ENCODE measurements at places on chromosomes 7 and 10.

GRCh38 chr10:5147255-5147980, 37.5 kb downstream of the AKR1C8 start:
- no peak for DNase-seq

DNA sequence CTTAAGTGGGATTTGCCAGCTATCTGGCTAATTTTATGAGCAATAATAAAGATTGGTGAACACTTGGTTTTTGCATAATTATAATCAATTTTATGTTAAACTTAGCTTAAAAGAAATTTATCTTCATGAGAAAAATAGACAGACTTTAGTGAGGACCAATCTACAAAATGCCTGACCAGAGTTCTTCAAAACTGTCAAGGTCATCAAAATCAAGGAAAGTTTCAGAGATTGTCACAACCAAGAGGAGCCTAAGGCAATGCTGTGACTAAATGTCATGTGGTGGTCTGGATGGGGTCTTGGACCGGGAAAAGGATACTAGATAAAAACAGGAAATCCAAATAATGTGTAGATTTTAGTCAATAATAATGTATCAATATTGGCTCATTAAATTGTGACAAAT, 17.7 kb upstream of the FAM170B start:
- DNase-seq = no peak

- DNase-seq = peak; percentile 30
Measured at GRCh38 chr10:124992462-124993344, 50.8 kb downstream of the ZRANB1 start.

DNA sequence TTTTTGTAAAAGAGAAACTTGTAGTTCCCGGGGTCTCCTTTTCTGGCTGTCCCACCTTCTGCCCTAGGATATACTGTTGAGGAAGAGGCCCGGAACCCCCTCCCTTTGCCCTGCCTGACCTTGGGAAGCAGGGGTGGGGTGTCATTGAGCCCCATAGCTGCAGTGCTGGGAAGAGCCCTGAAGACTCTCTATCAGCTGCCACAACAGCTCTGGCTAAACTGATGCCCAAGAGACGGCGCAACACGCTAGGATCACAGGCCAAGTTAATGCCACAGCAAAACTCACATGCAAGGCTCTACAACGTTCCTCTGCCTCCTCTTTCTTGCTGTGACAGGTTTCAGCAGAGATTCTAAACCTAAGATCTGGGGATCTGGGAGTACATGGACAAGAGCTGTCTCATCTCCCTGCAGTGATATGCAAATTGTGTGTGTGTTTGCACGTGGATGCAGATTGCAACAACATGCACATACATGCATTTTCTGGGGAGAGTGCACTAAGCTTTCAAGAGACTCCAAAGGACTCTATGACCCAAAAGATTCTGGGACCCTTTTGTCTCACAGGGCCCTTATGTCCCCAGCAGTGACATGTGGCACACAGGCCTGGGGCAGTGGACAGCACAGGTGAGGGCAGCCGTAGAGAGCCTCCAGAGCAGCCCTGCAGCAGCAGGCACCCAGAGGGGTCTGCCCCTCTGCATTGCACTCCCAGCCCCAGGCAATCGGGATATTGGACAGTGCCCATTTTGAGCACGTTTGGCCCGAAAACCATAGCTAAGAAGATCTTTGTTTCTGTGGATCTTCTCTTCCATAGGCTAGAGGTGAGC, 2.5 kb downstream of the RASSF4 start:
- no peak for DNase-seq

- no peak for DNase-seq
Measured at GRCh38 chr7:38574086-38574485, 57.1 kb downstream of the AMPH start.

DNA sequence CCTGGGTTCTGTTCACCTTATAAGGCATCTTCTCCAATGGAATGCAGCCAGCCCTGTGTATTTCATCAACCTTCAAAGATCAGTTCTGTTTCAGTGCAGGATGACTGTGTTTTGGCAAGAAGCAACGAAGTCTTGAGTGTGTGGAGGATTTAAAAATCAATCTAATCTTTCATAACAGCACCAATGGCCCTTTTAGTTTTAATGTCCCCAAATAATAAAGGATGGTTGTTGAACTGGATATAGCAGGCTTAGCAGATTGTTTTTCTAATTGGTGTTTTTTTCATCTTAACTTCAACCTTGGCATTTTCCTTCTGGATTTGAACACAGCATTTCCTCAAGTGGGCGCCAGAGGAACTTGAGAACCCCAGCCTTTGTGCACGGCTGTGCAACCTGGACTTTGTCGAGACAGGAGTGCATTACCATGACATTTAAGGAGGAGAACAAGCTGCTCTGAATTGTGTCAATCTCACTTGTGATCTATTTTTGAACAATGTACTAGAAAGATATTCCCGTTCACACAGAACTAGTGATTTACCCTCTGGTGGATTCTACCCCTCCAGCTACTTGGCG, 313.3 kb upstream of the AKR1E2 start:
- DNase-seq = no peak

DNA sequence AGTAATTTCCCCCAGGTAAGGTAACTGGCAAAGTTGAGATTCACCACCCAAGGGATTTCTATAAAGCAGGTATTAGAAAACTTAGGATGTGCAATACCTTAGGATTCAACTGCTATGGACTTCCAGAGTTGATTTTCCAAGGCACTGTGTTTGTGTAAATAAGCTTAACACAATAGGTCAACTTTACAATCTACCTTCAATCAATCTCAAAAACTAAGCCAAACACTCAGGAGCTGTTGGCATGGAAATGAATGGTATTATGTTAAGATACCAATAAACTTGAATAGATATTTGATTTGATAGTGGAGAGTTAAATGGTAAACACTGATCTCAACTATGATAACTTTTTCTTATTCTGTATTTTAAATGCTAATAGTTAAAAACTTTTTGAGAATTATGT, 762 bp upstream of the SEMA3E start:
- DNase-seq = no peak

GRCh38 chr7:150903606-150904005, 51.3 kb downstream of the AOC1 start:
- DNase-seq = no peak

DNA sequence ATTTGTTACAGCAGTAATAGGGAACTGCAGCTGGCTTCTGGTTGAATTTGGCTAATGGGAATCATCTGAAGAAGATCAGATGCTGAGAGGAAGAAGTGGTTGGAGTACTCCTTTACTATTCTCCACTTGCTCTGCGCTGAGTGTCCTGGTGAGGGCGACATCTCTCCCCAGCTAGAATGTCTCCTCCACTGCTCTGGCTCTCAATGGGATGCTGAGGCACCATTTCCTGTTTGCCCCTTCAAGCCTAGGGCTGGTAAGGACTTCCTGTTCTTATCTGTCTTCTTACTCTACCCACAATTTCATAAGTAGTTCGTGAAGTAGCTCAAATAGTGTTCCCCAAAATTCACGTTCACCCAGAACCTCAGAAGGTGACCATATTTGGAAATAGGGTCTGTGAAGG, 43.2 kb upstream of the TES start:
- DNase-seq = peak; percentile 11

- no peak for DNase-seq
Measured at GRCh38 chr10:86194684-86195083, 171.9 kb downstream of the GRID1 start.

DNA sequence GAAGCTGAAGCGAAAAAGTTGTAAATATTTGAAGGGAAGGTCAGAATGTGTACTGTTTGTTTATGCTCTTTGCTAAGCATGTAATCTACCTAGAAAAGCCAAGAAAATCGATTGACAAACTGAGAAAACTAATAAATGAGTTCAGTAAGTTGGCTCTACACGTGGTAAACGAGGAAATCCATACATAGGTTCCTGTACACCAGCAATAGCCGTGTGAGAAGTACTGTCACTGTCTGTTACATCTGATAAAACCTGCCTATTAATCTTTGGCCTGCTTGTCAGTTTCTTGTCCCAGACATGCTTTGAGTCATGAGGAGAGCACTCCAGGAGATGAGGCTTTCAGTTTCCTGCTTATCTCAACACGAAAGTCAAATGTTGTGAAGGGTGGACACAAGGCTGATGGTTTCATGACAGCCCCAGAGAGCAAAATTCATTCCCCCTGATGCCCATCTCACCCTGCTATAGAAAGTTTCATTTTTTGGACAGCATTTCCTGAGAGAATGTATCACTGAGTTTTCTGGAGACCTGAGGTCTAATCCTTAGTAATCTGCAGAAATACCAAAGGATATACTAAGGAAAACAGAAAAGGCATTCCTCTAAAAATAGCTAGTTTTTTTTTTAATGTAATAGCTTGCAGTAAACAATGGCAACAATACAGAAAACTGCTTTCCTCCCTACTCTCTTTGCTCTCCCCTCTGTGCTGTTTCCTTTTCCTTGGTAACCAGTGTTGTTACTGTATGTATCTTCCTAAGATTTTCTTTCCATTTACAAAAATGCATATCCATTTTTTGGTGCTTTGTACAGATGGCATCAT, 18.8 kb downstream of the BMPR1A start:
- no peak for DNase-seq

DNA sequence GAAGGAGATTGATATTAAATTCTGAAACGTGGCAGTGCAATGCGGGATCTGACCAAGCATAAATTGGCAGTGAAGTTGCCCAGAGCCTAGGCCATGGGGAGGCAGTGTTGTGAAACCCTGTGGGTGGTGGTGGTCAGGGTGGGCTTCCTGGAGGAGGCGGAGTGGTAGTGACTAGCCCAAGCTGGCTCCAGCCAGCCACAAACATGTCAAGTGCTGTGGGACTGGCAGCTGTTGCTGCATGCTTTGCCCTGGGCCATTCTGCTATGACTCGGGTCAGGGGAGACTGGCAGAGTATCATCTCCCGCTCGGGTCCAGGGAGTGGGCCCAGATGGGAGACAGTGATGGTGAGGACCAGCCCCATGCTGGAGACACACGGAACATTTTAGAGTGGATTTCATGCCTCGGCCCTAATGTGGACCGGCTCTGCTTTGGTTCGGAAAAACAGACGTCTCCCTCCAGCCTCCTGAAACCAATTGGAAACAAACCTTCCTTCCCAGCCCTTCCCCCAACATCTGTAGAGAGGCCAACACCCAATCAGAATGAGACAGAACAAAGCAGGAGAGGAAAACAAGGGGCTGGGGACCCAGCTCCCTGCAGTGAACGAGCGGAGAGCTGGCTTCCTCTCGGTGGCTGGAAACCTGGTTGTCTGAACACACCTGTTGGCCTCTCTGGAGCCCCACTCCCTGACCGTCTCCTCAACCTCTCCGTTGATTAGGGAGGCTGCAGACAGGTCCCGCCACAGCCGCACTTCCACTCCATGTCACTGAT, 58.2 kb downstream of the TMEM270 start:
- no peak for DNase-seq

DNA sequence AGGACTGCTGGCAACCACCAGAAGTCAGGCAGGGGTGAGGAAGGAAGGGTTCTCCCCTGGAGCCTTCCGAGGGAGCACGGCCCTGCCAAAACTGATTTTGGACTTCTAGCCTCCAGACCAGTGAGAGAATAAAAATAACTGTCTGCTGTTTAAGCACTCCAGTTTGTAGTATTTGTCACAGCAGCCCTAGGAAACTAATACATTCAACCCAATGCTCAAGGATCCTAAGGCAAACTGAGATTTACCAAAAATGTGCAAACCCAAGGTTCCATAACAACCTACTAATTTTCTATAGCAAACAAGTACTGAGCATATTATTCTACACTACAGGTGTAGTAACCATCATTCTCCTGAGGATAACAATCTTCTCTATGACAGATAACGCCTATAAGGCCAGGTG, 18.6 kb downstream of the ARHGAP12 start:
- DNase-seq = no peak

- DNase-seq = no peak
Measured at GRCh38 chr10:68296843-68297663, 34.8 kb upstream of the HNRNPH3 start.

DNA sequence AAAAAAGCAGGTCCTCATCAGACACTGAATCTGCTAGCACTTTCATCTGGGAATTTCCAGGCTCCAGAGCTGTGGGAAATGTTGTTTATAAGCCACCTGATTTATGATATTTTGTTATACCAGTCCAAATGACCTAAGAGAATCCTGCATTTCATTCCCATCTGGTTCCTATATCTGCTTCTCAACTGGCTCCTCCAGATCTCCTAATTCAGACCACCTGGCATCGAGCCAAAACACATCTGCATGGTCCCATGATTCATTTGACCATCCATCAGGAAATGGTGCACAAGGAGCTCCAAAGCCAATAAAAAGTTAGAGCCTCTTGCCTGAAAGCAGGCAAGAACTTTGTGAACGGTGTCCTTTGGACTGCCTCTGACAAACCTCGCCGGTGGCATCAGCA, 108.9 kb downstream of the IPMK start:
- no peak for DNase-seq

DNA sequence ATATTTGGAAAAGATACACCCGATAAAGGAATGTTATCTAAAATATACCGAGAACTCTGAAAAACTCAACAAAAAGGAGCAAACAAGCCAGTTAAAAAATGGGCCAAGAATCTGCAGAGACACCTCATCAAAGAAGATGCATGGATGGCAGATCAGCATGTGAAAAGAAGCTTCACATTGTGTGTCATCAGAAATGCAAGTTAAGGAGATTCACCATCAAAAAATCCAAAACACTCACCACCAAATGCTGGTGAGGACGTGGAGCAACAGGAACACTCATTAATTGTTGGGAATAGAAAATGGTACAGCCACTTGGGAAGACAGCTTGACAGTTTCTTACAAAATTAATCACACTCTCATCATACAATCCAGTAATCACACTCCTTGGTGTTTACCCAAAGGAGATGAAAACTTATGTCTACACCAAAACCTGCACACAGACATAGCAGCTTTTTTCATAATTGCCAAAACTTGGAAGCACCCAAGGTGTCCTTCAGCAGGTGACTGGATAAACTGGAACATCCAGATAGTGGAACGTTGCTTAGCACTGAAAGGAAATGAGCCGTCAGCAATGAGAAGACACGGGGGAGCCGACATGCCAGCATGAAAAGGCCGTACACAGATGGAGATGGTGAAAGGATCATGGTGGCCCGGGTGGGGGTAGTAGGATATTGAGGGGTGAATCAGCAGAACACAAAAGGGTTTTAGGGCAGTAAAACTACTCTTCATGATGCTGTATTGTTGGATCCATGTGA, 27.9 kb upstream of the PWWP2B start:
- DNase-seq = no peak

- DNase-seq = no peak
Measured at GRCh38 chr7:105776986-105777910, 99.2 kb downstream of the ATXN7L1 start.

- DNase-seq = no peak
Measured at GRCh38 chr10:116044801-116045248, 228.2 kb downstream of the GFRA1 start.

- no peak for DNase-seq
Measured at GRCh38 chr10:32949221-32949678, 8.8 kb downstream of the ITGB1 start.

DNA sequence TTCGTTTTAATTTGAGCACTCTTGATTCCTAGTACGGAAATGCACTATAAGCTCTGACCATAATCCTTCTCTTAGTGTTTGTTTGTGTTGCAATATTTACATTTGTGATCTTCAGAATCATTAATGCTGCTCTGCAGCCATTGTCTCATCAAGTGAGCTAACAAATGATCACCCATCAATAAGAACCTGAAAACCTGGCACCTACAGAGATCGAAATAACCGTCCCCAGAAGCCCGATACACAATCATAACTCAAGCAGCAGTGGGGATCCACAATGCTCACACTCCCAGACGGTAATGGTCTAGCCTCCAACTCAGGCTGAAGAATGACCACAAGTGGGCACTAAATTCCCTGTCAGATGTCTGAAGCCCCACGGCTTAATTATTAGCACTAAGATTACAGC, 156.0 kb upstream of the NFE2L3 start:
- no peak for DNase-seq

- DNase-seq = no peak
Measured at GRCh38 chr7:54664235-54665228, 94.5 kb downstream of the SEC61G start.

GRCh38 chr10:31769564-31769963, 159.1 kb downstream of the ARHGAP12 start:
- no peak for DNase-seq
